ENCODE measurements at places on chromosomes 6 and 20.

DNA sequence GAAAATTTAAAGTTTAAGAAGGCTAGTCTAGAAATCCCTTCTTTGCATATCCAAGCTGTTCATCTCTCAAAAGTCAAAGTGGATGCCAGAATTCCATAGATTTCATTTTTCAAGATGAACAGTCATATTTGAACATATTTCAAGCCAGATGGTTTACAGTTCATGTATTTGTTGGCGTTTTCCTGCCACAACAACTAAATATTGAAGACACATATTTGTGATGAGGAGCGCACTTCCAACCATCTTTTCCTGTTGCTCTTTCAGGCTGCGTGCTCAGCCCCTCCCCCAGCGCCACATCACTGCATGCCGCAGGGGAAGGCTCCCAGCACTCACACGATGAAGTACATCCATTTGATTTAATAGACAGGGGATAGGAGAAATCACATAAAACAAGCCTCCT lies 5.9 kb upstream of the NOX3 start:
- DNase-seq = no peak

DNA sequence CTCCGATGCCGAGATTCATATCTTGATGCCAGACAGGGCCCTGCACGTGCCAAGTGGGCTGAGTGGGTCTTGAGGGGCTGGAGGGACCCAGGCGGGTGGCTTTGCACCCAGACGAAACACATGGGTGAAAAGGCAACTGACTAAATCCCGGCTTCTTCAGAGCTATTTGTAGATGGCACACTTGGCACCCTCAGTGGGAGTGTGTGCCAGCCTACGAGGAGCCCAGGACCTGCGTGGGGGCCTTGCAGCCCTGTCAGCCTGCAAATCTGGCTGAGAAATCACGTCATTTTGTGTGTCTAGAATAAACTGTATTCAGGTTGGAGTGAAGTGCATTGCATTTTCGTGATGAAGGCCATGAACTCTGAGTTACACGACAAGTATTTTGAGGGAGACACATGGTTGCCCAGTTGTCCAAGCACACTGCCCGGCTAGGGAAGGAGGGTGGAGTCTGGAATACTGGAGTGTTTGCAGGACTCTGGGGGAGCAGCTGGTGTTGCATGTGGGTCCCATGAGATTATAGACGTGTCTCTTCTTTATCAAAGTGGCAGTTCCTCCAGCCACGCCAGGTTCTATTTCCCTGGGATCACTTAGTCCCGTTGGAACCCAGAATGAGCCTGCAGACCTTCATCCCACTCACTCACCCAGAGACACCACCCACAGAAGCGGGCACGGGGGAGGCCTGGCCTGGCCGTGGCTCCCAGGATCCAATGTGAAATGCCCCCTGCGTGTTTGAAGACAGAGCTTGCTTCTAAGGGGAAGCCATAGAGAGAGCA lies 60.2 kb downstream of the DLL1 start:
- no peak for DNase-seq

DNA sequence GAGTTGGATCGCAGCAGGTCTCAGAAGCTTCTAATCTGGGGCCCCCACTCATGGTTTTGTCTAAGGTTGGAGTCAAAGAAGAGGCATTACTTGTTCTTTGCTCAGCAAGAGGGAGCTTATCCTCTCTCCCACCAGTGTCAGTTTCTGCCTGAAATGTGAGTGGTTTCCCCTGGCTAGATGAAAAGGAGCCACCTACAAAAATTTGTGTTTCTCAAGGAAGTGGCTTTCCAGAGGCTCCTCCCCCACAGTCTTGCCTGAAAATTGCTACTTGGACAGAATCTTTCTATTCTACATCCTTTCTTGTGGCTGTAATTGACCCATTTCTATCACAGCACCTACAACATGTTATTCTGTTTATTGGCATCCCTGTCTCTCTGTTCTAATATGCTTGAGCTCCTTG lies 37.9 kb downstream of the SCML4 start:
- no peak for DNase-seq

- DNase-seq = peak; percentile 6
These were observed 78.8 kb upstream of the DEFB112 start for GRCh38 chr6:50128420-50129005.

- no peak for DNase-seq
These were observed 27.6 kb upstream of the IFNGR1 start for GRCh38 chr6:137246791-137247202.

GRCh38 chr6:21264288-21265033 lies 329.1 kb upstream of the SOX4 start:
- no peak for DNase-seq

GRCh38 chr6:53543359-53544216 lies 1.3 kb downstream of the GCLC start:
- DNase-seq = no peak

DNA sequence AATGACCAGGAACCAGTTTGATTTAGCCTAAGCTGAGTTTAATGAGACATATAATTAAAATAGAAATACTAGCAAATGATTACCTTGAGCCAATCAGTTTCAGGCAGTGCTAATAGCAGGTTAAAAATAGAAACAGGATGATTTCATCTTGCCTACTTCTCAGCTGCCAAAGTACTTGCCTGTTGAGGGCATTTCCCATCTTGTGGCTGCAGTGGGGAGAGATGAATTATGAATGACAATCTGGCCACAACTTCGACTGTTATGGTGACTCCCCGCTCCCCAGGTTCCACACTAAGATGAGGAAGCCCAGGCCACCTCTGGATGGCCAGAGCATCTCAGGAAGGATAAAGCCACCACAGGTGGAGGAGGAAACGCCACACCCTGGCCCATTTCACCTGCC lies 31.3 kb downstream of the MBOAT1 start:
- DNase-seq = no peak

- no peak for DNase-seq
These were observed 49.7 kb upstream of the EYA2 start for GRCh38 chr20:46844965-46845364.

GRCh38 chr6:138545621-138545980 lies 46.3 kb upstream of the NHSL1 start:
- DNase-seq = no peak

GRCh38 chr6:33014841-33015634 lies 5.6 kb upstream of the HLA-DOA start:
- peak; percentile 83 for DNase-seq

DNA sequence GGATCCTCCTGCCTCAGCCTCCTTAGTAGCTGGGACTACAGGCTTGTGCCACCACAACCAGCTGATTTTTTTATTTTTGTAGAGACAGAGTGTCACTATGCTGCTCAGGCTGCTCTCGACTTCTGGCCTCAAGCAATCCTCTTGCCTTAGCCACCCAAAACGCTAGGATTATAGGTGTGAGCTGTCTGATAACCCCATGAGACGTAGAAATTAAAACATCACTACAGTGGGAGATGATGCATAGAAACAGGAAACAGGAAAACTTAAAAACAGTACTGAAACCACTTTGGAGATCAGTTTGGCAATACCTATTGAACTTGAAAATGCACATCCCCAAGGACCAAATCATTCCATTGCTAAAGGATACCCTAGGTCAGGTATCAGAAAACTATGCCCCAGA lies 10.8 kb downstream of the SENP6 start:
- no peak for DNase-seq

DNA sequence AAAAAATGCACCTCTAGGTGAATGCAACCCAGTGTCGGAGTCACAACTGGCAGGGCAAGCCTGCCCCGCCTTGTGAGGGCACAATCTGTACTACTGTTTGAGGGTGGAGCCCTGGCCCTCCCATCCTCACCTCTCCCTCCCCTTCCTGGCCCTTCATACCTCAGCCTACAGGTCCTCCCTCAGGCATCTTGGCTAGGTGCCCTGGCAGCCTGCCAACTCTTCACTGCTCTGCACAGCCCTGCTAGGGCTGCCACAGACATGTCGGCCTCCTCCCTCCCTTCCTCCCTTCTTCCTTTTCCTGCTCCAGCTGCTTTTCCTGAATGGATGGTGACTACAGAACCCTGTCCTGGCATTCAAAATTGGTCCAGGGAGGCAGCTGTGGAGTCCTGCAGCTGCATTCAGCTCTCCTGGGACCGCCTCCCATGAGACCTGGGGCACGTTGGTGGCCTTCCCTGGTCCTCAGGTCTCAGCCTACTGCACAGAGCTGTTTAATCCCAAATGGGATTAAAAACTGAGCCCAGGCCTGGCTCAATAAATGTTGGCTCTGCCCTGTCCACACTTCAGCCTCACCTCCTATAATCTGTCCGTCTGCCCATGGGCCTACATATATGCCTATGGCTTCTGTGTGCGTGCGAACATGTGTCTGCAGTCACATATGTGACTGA lies 52.7 kb downstream of the CDH22 start:
- peak; percentile 53 for DNase-seq

DNA sequence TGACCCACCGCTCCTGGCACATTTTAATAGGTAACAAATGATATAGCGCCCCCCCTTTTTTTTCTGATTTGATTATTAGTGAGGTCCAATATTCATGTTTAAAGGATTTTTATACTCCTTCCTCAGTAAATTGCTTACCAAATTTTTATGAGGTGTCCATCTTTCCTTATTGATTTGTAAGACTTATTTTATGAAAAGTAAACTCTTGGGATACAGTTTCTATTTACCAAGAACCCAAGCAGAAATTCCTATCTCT lies 25.1 kb downstream of the TRIM27 start:
- DNase-seq = no peak

- no peak for DNase-seq
These were observed 49.4 kb downstream of the TMEM242 start for GRCh38 chr6:157273756-157274470.

DNA sequence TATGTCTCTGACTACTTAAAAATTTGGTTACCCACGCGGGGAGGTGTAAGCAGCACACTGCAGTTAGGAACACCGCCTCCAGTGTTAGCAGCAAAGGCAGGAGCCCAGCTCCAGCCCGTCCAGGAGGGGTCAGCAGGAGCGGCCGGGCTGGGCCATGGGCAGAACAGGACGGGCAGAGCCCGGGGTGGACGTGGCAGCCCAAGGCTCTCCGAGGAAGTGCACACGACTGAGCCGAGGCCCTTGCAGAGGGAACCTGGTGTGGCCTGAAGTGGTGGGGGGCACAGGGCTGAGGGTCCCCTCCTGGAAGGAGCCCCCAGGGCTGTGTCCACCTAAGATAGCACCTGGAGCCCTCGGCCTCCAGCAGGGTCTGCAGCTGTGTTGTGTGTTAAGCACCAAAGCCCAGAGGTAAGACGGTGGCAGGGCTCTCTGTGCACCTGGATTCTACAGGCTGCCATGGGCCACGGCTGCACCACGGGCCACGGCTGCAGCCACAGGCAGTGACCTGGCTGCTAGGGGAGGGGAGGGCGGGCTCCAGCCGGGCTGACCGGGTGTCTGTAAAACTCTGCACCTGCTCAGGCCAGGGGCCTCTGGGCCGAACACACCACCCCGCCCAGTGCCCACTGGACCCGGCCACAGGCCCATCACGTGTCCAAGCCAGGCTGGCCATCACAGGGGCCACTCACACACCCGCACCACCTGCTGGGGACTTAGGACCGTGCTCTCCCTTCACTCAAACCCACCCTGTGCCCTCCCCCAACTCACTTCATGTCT lies 6.6 kb downstream of the SLC2A4RG start:
- no peak for DNase-seq

DNA sequence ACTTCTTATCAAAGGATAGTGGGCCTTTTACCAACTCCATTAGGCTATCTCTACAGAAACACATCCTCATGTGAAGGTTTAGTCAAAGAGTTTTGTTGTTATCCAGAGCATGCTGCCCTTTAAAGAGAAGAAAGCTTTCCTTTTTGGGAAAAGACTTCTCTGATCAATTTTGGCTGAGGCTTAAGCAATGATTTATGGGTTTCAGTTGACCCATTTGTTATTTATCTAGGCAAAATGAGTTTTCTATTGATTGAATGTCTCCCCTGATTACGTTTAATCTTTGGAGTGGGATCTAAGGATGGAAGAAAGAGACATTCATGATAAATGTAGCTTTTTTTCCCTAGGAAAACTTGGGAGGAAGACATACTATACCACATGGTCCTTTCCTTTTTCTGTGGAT lies 326.6 kb upstream of the JAG1 start:
- no peak for DNase-seq

DNA sequence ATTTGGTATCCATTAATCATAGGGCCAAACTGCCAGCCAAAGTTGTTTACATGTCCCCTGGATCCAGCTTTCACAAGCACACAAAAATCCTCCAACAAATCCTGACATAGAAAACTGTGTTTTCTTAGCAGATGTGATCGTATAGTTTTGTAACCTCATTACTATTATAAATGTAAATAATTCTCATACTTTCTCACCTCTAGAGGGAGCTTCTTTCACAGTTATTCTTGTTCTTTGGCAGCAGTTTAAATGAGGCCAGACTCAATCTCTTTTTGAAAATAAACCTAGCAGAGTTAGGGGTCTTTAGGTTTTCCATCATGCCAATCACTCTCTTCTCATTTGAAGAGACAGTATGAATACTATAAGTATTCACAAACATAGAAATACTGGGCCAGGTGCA lies 17.0 kb upstream of the ZNF318 start:
- DNase-seq = no peak

- DNase-seq = no peak
These were observed 301.8 kb upstream of the ID4 start for GRCh38 chr6:19535351-19535750.

DNA sequence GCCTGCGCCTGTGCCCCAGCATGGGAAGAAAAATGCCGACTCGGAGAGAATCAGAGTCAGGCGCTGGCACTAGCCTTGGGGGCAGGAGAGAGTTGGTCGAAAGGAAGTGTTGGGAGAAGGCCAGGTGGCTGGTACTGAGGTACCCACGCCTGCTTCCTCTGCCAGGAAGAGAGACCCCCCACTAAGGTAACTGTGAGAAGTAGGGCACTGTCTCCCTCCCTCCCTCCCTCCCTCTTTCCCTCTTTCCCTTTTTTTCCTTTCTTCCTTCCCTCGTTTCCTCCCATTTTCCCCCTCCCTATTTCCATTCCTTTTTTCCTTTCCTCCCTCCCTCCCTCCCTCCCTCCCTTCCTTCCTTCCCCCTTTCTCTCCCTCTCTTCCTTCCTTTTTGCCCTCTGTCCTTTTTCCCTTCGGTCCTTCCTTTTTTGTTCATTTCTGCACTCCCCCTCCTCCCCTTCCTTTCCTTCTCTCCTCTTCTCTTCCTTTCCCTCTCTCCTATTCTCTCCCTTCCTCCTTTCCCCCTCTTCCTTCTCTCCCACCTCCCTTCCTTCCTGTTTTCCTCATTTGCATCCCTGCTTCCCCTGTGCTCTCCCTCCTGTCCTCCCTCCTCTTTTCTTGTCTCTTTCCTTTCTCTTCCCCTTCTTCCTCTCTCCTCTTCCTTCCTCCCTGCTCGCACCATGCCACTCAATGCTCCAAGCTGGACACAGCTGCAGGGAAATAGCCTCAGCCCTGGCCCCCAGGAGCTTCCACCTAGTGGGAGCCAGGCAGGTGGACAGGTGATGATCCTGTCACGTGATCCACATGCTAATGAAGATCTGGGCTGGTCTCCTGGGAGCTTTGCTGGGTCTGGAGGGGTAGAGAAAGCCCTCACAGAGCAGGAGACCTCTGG lies 148.0 kb downstream of the DHX35 start:
- no peak for DNase-seq

GRCh38 chr6:38188677-38189335 lies 369.3 kb downstream of the ZFAND3 start:
- DNase-seq = no peak

- no peak for DNase-seq
These were observed 320.0 kb downstream of the GJA1 start for GRCh38 chr6:121755485-121755884.

- DNase-seq = no peak
These were observed 27.1 kb downstream of the COL20A1 start for GRCh38 chr20:63320041-63320511.

GRCh38 chr6:124319410-124319809 lies 515.7 kb downstream of the NKAIN2 start:
- DNase-seq = no peak

Data from HTR-8/SVneo (cell line).